ENCODE measurements at places on chromosomes 1 and 21.

DNA sequence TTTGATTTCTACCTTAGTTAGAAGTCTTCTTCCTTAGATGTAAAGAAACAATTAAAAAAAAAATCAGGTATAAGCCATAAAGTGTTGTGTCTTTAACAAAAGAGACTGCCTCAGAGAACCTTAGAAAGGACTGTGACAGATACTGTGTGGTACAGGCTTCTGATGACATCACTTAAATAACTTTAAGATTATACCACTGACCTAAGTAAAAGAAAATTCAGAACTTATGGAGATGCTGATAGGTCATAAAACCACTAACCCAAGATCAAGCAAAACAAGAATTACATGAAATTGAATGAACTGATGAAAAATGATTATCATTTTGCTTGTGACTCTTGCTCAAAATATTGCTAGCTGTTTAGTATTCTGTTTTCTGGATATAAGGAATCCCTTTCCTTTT is 220.8 kb downstream of the NRIP1 start:
- no peak for DNase-seq

DNA sequence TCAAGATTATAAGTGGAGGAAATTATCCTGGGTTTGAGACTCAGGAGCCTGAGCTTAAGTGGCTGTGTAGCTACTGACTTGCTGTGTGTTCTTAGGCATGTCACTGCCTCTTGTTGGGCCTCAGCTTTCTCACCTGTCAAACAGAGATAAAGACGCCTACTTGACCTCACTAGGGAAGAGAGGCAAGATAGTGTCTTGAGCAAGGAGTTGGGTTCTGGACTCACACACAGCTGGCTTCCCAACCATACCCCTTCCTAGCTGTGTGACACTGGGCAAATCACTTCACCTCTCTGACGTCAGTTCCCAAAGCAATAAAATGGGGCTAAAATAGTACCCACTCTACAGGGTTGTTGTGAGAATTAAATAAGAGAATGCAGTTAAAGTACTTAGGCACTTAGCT is 11.6 kb upstream of the EPB41 start:
- DNase-seq, result no peak

DNA sequence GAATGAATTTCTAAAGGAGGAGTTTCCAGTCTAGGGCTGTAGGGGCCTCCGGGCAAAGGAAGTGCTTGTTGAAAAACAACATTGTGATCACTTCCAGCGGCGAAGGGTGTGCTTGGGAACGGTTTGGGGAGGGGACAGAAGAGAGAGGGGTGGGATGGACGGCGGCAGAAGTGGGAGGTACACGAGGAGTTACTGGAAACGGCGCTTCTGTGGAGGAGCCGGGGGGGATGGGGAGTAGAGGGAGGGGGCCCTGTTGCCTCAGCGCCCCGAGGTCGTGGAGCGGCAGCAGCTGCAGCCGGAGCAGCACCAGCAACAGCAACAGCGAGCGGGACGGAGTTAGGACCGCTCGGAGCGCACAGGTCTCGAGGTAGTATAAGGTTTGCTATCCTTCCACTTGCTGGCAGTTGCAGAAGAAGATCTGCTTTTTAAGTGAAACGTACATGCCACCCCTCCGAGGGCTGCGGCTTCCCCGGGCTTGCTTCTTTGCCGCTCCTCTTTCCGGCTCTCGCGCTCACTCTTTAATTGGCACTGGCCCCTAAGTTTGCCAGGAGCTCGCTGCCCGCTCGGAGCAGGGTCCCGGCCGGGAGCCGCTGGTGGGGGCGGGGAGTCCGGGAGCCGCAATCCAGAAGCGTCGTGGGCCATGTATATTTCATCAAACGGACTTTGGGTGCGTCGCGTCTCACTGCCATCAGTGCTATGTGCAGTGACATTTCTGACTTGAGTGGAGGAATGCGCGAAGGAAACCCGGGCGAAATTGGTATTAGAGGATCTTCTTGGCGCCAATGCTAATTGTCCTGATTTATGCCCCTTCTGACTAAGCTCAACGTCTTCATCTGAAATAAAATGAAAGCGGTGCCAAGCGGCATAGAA is 771 bp upstream of the NTNG1 start:
- peak; percentile 8 for DNase-seq

- DNase-seq, result no peak
Measured at GRCh38 chr1:192588546-192588945, 13.0 kb downstream of the RGS1 start.

DNA sequence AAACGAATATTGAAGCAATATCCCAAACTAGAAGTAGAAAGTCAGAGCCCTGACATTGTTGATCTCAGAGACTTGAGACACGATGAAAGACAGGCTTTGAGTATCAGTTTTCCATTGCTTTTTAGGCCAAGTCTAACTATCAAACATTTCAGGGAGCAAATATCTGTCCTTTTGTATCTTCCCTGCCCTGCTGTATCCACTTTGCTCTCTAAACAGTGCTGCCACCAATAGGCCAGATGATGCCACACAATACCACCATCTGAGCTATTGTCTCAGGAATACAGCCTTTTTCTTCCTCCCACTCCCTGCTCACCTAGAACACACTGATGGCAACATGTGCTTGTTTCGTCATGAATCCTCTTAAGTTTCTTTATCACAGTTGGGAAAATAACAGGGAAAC is 62.6 kb upstream of the SPAG17 start:
- DNase-seq, result no peak

DNA sequence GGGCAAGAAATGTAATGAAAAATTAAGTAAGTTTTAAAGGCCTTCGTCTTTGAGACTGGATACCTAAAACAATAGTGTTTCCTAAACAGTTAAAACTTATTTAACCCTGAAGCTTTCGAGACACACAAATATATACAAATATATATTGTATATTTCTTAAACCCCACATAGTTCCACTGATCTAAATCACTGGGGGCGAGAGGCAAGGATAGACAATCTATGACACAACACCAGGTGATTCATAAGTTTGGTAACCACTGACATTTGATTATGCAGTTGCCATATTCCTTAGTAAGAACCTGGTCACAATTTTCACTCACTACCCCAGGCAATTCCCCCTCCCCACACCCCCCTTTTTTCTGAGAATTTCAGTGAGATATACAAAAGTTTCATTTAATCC is 55.3 kb upstream of the BOLA1 start:
- DNase-seq, result peak; percentile 75

GRCh38 chr1:211830055-211830327 is 572 bp downstream of the LPGAT1 start:
- peak; percentile 28 for DNase-seq

DNA sequence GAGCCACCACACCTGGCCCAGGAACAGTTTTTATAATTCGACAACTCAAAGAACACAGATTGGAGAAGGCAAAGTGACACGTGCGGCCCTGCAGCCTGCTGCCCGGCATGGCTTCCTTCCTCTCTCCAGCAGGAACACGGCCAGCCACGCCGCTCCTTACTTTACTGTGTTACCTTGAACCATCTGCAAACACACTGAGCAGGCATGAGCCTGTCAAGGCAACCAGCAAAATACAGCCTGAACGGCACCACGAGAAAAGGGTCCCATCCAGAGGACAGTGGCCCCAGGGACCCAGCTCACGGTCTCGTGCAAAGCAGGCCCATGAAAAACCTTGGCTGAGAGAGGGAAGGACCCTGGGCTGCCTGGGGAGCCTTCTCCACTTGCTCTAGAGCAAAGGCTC is 38.8 kb downstream of the NPHP4 start:
- no peak for DNase-seq

GRCh38 chr1:146039844-146040194 is 18.3 kb upstream of the HJV start:
- DNase-seq, result no peak

DNA sequence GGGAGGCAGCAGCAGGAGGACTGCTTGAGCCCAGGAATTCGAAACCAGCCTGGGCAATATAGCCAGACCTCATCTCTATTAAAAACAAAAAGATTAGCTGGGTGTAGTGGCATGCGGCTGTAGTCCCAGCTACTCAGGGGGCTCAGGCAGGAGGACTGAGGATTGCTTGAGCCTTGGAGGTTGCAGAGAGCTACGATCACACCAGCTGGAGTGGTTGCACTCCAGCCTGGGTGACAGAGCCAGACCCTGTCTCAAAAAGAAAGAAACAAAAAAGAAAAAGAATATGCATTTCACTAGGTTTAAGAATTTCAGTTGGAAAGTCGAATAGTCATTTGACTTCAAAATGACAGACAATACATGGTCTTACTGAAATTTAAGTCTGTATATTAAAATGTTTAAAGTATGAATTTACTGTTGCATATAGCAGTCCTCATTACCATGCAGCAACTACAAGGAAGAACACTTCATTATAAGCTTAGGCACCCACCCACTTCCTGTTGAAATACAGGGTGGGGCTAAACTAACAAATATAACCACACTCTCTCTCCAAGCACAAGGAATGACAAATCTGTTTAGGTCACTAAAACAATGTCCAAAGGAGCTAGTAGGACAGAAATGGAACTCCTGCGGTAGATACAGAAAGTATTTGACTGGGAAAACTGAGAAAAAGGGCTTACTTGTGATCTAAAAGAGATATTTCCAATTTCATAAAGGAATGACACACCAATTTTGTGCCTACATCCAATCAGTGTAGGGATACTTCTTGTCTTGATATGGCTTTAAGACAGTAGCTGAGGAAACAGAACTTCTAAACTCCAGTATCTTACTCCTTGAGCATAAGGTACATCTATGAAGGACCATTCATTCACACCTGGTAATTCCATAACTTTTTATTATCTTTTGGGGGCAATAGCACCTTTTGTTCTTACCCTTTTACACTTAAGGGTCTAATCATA is 44.1 kb downstream of the GPR3 start:
- peak; percentile 36 for DNase-seq

- DNase-seq, result peak; percentile 50
Measured at GRCh38 chr21:34351786-34352241, 12.0 kb upstream of the KCNE2 start.

DNA sequence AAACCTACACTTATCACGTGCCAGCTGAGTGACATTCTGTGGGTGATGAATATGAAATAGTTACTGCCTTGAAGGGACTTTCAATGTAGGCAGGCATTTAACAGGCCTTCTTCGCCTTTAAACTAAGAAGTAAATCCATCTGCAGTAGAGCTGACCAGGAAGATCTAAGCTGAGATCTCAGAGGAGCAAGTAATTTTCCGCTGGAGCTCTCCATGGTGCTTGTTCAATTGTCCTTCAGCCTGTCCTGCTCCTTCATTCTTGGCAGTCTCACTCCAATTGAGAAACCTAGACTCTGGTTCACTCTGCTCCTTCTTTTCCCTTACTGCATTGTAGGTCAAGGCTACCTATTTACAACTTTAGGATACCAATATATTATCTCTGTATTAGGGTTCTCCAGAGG is 183.5 kb downstream of the HMCN1 start:
- DNase-seq, result no peak

DNA sequence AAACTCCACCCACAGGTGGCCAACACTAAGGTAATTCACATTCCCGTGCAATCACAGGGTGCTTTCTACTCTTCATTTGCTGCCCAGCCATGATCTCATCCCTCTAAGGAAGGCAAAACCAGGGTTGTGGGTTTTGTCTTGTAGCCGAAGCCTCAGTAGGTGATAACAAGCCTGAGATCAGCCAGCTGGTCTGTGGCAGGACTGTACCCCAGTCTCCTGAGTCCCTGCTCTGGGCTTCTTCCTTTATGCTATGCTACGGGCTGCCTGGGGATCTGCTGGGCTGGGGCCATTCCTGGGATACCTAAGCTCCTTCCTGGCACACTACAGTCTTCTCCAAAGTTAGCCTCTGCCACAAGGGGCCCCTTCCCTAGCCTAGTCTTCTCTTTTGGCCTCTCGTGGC is 9.8 kb downstream of the PPFIA4 start:
- DNase-seq, result no peak

DNA sequence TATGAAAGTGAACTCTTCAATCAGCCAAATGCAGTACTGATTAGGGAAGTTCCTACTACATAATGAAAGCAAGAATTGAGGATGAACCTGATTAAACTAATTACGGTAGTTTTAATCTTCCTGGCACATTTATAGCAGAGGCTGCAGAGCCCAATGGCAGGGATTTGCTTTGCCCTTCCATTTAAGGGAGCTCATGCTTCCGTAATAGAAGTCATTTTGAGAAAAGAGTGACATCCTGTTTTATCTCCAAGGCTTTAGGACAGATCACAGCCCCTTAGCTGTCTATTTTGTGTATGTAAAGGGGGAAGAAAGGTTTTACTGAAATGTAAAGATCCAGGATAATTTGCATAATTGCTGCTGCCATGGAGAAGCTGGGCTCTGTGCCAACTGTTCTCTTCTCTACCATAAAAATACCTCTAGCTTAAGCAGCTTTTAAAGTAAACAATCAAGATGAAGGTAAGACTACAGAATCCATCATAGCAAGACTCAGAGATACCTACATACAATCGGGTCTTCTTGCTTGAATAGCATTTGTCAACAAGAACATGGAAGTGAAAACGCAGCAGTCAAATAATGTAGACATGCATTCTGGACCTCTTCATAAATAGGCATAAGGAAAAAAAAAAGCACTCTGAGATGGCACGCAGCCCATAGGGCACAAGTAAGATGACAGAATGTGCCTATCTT is 62.5 kb downstream of the ASH1L start:
- peak; percentile 29 for DNase-seq

DNA sequence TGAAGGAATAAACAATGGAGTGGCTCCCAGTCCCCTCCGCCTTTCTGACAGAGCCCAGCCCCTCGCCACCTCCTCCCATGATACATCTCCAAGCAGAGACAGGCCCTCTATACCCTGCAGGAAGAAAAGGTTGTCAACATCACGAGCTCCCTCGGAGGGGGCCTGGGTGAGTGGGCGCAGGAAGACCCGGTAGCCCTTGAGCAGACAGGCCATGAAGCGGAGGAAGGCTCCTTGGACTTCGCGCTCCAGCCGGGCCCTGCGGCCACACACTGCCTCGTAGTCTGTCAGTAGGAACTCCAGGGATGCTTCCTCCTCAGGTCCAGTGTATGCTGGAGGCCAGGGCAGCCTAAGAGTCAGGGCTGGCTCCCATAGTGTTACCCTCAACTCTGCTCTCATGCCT is 7.0 kb downstream of the DENND4B start:
- DNase-seq, result no peak

- peak; percentile 16 for DNase-seq
Measured at GRCh38 chr1:58699011-58699762, 675 bp downstream of the MYSM1 start.

GRCh38 chr1:36821386-36821785 is 212.9 kb downstream of the GRIK3 start:
- no peak for DNase-seq

DNA sequence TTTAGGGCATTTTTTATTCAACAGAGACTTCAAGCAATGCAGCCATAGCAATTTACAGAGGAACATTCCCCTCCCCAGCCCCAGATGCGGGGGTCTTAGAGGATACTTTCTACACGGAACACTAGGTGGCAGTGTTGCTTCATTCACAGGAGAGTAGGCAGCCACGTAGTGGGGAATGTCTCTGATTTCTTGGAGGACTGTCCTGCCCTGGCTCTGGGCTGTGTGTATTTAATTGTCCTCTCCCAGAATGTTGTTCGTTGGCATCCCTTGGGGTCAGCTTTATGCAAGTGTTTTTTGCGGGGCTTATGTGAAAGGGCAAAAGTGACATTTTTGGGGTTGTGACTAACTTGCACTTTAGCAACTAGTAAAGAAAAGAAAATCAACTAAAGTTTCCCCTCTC is 96.9 kb downstream of the PAPPA2 start:
- peak; percentile 42 for DNase-seq
